Skin of body (tissue), 3 donors: ENCODE measurements at places on chromosomes 16 and 17. TPM values are rescaled to one million over a fixed set of nuclear protein-coding genes. Genes with fewer than 3 reads are reported as not detected.

DNA sequence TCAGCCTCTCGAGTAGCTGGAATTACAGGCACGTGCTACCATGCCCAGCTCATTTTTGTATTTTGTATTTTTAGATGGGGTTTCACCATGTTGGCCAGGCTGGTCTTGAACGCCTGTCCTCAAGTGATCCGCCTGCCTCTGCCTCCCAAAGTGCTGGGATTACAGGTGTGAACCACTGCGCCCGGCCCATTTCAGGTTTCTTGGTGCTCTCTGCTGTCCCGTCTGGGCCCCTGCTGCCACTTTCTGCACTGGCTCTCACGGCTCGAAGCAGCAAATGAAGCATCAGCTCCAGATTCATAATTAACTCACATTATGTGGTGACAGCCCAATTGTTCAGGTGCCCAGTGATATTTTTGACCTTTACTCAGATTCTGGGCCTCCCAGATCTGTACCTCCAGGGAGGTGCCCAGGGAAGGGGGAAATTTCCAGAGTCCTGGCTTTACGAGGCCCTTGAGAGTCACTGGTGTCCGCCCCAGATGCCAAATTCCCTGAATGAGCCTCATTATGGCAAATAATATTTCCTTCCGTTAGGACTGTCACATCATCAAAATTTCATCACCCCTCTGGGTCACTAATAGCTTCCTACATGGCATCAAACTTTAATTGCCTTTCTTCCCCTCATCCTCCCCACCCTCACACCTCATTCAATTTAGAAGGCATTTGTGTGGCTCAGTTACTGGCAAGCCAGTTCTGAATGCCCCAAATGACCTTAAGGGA, 9.0 kb downstream of the SDK2 start:
- DNase-seq, result no peak

- DNase-seq, result no peak
Observed at GRCh38 chr17:62859146-62859545, 51.0 kb upstream of the MARCHF10 start.

GRCh38 chr17:44966348-44967025, 1.6 kb downstream of the C1QL1 start:
- no peak for DNase-seq

DNA sequence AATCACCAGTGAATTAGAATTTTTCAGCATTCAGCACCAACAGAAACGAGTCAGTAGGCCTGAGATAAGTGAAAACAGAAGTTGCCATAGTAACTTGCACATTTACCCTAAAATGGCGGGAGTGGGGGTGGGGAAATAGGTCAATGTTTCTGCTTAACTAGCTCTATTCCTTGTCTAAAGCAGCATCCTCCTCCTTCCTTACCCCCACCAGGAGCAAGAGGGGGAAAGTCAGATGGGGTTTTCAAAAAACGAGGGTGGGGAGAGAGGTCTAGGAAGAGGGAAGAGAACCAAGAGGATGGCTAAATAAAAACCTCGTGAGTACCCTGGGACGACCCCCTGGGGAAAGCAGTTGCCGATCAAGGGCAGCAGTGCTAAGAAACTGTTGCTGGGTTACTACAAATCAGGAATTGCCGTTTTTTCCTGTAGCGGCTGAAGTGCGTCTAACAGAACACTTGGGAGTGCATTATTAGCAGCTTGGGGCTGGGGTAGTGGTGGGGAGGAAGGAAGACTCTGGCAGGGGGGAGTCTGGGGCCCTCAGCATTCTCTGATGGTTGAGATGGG, 34.4 kb upstream of the MNT start:
- DNase-seq, result peak; percentile 62

DNA sequence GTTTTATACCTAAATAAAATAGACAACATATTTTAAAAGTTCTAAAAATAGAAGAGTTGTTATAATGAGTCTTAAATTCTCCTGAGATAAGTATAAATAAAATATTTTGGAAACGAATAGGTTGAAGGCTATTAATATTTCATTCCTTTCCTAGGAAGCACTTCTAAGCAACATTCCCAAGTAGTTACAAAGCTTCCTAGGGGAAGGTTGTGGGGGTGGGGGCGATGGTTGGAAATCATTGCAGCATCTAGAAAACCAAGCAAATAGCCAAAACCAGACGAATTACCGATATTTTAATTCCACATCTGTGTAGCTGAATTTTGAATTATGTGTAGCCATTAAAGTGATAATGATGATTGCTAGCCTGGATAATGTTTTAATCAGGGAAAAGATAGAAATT, 26.9 kb downstream of the PTRH2 start:
- no peak for DNase-seq

DNA sequence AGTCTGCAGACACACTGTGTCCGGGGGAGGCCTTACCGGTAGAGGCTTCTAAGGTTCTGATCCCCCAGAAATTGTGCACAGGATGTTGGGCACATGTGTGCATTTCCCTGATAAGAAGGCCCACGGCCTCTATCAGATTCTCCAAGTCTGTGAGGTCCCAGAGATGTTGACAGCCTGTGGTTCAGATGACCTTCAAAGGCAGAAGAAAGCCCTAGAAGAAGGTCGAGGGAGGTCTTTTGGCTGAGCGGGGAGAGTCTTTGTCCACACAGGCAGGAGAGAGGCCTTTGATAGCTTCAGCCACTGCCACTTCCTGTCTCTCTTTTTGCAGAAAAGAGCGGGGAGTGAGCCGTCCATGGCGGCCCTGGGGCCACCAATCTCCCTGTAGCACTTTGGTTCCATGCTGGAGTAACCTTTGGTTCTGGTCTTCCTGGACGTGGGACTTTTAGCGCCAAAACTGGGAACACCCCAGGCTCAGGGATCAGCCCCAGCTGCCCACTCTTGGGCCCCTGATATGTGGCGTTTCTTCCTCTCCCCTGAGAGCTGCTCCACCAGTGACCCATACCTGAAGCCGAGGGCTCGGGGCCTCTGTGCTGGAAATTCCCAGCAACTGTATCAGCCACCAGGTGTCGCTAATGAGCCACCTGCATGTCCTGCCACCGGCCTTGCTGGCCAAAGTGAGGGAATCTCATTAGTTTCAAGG, 28.1 kb upstream of the LGALS9 start:
- no peak for DNase-seq

CALB2 gene
- 9.3 TPM for total RNA-seq
